ENCODE measurements at places on chromosomes 1 and 21. TPM values are rescaled to one million over a fixed set of nuclear protein-coding genes. Genes with fewer than 3 reads are reported as not detected.

Gene SLC44A5
- total RNA-seq, result 0.49 TPM

Gene GJA4
- not detected for total RNA-seq

Gene SPRR2B
- total RNA-seq, result not detected

Gene S100A7A
- total RNA-seq, result not detected
